Cardiac muscle cell (in vitro differentiated cells and primary cell): ENCODE measurements at places on chromosomes 7 and 10.
A peak's percentile ranks its signal among the peaks of the same experiment; 100 is the strongest.

GRCh38 chr10:120598386-120598785 is 141.4 kb downstream of the PLPP4 start:
- DNase-seq = no peak

DNA sequence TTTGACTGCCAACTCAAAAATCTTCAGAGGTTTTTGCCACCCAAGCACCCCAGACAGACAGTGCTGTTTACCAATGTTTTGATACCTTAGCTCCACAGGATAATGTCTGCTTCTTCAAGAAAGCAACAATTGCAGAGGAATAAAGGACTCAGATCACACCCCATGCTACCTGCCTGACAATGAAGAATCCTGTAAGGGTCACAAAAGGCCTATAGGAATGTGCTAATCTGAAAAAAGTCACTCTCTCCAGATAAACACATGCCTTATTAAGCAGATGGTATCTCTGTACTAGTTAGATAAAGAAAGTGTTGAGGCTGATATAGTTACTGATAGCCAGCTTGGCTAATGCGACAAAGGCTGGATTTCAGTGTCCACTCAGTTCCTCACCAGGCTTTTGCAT is 1076.7 kb upstream of the SORCS1 start:
- no peak for DNase-seq

- no peak for DNase-seq
Measured at GRCh38 chr10:14952851-14953423, 959 bp downstream of the DCLRE1C start.

DNA sequence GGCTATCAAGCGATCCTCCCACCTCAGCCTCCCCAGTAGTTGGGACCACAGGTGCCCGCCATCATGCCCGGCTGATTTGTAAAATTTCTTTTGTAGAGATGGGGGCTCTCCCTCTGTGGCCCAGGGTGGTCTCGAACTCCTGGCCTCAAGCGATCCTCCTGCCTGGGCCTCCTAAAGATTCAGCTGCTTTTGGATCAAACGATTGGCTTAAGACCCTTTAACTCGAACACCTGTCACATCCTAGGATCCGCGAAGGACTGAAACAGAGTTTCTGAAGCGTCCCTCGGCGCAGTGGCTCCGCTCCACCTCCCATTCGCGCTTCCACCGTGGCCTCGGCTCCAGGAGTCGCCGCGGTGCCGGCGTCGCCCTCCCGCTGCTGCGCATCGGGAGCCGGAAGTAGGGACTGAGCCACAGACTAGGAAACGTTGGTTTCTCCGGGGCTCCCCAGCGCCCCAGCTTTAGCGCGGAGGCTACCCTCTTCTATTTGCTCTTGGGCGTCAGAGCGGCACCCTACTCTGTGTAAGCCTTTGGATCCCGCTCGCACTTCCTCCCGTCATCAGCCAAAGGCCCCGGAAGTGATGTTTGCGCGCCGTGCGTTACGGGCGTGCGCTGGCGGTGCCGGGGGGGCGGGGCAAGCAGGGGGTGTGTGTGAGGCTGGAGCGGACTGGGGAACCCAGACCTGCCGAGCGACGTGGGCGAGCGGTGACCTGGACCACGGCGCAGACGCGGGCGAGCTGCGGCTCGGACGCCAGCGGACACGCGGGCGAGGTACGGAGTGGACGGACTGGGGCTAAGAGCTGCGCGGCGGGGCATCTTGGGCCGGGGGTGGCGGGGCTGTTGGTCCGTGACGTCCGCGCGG is 53.0 kb downstream of the KCTD7 start:
- peak; percentile 97 for DNase-seq

- no peak for DNase-seq
Measured at GRCh38 chr7:37212051-37212450, 236.6 kb downstream of the ELMO1 start.

DNA sequence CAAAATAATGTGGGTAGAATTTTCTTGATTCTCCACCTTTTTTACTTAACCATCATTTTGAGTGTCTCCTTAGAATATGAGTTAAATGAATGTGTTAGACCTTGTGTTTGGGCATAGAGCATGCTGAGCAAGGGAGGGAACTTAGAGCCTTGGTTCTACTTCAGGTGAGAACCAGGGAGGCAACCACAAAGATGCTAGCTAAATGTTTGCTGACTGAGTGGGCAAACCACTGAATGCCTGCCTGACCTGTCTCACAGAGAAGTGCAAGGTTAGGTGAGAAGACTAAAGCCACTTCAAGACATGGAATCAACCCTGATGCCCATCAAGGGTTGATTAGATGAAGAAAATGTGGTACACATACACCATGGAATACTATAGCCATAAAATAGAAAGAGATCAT is 242.6 kb upstream of the ZNF32 start:
- no peak for DNase-seq

DNA sequence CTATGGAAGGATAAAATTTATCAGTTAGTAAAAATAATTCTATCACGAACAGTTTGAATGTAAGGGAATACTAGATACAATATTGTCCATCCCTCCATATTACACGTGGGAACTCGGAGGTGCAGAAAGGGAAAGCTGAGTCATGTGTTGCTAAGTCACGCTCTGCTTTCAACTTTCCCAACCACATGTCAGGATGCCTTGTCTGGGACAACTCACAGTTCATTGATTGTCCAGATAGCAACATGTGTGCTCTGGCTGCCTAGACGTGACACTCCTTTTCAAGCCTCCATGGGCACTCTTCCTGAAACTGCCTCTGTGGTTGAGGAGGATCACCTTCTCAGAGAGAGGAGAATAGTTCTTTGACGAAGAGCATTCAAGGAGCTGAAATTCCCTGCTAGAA is 808.1 kb downstream of the GRID1 start:
- DNase-seq = no peak
